ENCODE measurements at places on chromosomes 5 and 9.

DNA sequence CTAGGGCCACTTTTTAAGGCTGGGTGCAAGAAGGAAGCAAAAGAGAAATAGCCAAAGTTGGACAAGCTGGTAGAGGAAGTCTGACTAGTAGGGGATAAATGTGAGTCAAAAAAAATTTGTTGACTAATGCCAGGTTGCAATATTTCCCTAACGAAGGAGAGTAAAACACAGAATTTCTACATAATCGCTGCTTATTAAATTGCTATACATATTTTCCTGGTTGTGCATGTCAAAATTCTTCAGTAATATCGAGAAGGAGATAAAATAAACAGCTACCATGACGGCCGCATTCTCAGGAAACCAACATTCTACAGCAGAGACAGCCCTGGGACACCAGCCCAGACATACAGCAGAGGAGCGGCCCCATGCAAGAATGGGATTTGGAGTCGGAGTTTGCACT lies 148.3 kb downstream of the ESM1 start:
- no peak for DNase-seq

GRCh38 chr5:62608529-62609511 lies 30.2 kb downstream of the LRRC70 start:
- no peak for DNase-seq

DNA sequence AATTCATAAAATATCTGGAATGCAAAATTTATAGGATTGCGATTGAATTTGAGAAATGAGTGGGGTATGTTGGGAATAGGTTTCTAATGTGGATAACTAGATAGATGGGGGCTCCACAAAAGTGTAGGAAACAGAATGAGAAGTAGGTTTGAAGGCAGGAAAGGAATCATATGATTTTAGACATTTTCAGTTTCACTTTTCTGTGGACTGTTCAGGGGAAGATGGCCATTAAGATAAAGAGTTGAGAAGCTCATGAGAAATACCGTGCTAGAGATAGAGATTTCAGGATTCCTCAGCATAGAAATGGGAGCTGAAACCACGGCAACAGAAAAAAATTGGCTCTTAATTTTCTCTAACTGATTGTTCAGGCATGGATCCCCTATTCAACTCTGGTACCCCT lies 163.4 kb upstream of the CD180 start:
- no peak for DNase-seq

DNA sequence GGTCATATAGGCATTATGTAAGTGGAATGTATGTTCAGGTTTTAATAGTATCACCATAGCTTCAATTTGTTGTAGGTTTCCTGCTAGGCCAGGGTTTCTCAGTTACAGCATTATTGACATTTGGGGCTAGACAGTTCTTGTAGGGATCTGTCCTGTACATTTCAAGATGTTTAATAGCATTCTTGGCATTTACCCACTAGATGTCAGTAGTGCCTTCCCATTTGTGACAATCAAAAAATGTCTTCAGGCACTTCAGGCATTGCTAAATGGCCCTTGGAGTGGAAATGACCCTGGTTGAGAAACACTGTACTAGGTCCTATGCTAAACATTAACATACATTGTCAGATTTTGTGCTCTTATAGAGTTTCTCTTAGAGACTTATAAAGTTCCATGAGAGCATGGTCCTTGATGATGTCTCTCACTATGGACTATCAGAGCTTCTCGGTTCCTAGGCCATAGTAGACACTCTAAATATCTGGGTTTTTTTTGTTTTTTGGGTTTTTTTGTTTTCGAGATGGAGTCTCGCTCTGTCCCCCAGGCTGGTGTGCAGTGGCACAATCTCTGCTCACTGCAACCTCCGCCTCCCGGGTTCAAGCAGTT lies 1.4 kb downstream of the KIF20A start:
- DNase-seq, result peak; percentile 56

GRCh38 chr9:78620303-78620702 lies 323.4 kb downstream of the PSAT1 start:
- DNase-seq, result no peak

GRCh38 chr9:69273161-69273560 lies 51.9 kb upstream of the ENTREP1 start:
- no peak for DNase-seq

- no peak for DNase-seq
Observed at GRCh38 chr9:107685901-107686300, 196.3 kb upstream of the KLF4 start.

DNA sequence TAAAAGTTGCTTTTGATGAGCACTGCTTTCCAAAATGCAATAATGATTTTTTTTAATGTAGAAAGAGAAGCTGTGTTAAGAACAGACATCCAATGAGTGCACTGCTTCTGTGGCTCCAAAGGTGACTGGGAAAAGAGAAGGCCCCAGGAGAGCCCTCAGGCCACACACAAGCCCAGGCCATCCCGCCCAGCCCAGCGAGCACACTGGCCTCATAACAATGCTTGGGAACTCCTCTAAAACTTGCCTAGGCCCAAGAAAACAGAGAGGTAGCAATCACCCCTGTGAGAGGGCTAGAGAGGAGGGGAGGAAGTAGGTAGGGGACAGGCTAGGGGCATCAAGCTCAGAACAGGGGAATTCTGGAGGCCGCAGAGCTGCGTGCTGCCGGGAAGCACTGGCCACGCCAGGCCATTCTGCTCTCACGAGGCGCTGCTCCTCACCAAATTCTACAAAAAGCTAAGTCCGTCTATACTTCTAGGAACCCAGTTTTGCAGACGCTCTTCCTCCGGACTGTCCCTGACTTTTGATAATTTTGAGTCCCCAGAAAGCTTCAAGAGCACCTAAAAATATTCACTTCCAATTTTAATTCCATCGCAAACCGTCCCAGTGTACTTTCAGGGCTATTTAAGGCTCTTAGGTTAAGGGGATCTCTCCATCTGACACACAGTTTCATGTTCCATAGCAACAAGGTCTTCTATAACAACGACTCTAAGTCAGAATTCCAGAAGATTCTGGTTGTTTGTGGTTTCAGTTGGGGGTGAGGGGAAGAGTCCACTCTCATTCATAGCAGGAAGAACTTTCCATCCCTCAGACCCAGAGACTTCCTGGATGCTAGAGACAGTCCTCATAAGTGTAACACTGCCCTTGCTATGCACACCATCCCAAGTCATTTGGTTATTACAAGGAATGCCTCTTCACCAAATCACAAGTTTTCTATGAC lies 51.0 kb downstream of the HABP4 start:
- DNase-seq, result no peak
